Activated naive CD8-positive, alpha-beta T cell treated with anti-CD3 and anti-CD28 coated beads, Interleukin-2, amount 10 ng/mL, durations not matched to agents 7 days and 5 days (primary cell): ENCODE measurements at places on chromosomes 5 and 9. TPM values are rescaled to one million over a fixed set of nuclear protein-coding genes. Genes with fewer than 3 reads are reported as not detected.

The ZNF346 gene
- 21.7 TPM for total RNA-seq

- no peak for DNase-seq
These were observed 170.2 kb upstream of the HMHB1 start for GRCh38 chr5:143641549-143642355.

The FOXD4L3 gene
- total RNA-seq, result not detected

GRCh38 chr5:19853616-19854240 lies 134.3 kb downstream of the CDH18 start:
- no peak for DNase-seq

DNA sequence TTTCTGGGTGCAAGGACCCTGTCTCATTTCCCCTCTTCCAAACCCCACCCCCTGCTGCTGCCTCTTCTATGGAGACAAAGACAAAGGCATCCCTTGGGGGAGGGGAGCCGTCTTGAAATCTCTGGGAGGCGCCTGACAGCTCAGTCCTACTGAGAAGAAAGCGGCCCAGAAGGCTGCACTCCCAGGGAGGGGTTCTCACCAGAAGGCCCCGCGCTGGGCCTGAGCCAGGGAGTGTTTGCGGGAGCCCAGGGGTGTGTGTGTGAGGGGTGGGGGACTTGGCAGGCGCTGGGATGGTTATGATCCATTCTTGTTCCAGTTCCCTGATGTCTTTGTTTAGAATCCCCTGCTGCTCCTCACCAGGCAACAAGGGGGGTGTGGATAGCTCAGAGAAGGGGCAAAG lies 45.7 kb upstream of the ALDH1B1 start:
- DNase-seq, result no peak

The CERCAM gene
- total RNA-seq, result 3.5 TPM

The SLC9A3 gene
- 2.3 TPM for total RNA-seq

DNA sequence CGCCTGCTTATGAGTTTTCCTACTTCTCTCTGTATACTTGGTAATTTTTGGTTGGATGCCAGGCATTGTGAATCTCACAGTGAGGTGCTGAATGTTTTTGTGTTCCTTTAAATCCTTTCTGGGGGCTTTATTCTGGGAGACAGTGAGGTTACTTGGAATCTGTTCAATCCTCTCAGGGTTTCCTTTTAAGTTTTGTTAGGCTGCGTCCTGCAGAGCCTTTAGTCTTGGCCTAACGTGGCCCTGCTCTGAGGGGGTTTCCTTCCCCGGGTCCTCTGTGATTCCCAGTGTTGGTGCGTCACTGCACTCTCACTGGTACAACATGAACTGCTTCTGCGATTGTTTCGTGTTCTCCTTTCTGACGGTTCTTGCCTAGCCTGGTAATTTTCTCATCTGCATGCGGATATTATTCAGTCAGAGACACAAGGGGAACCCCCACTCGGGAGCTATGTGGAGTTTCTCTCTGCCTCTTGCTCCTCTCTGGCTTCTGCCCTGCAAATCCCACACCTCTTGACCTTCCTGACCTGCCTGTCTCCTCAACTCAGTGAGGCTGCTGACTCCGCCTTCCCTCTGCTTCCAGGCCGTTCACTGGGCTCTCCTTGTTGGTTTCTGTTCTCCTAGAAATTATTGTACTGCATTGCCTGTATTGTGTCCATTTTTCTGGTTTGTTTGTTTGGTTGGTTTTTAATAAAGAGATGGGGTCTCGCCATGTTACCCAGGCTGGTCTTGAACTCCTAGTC lies 128.1 kb downstream of the DAB2IP start:
- DNase-seq, result no peak

- DNase-seq, result no peak
These were observed 134.8 kb upstream of the PPP1R2B start for GRCh38 chr5:156715287-156715686.

GRCh38 chr5:149836451-149837139 lies 106.5 kb downstream of the PPARGC1B start:
- no peak for DNase-seq

DNA sequence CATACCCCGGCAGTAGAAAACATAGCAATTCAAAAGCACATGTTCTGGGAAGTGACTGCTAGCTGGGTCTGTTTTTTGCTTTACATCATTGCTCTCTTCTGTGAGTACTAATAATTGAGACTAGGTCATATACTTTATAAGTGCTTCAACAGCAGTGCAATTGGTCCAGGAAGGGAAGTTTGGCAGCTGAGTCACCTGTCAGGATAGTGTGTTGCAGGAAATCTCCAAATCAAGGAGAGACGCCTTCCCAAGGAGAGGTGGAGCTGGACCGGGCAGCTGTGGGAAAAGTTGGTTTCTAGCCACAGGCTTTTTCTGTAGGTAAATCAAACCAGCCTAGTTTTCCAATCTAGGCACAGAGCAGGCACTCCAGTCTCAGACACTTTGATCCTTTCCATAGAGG lies 330.1 kb downstream of the ENC1 start:
- no peak for DNase-seq

The MYO10 gene
- not detected for total RNA-seq

GRCh38 chr5:15014809-15015208 lies 143.2 kb upstream of the ANKH start:
- no peak for DNase-seq

DNA sequence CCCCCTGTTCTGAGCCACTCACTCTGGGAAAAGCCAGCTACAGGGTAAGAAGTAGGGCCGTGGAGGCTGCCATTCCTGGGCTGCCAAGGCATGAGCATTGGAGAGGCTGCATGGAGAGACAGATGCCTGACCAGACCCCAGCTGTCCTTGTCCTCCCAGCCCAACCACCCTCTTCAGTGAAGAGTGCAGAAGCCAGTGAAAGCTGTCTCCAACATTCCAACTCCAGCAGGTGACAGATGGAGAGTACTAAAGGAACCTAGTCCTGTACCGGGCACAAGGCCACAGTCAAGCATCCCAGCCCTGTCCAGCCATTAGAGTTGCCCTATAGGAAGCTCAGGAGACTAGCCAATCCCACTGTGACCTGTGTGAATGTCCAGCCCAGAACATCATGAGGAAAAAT lies 165.1 kb downstream of the DIRAS2 start:
- no peak for DNase-seq

DNA sequence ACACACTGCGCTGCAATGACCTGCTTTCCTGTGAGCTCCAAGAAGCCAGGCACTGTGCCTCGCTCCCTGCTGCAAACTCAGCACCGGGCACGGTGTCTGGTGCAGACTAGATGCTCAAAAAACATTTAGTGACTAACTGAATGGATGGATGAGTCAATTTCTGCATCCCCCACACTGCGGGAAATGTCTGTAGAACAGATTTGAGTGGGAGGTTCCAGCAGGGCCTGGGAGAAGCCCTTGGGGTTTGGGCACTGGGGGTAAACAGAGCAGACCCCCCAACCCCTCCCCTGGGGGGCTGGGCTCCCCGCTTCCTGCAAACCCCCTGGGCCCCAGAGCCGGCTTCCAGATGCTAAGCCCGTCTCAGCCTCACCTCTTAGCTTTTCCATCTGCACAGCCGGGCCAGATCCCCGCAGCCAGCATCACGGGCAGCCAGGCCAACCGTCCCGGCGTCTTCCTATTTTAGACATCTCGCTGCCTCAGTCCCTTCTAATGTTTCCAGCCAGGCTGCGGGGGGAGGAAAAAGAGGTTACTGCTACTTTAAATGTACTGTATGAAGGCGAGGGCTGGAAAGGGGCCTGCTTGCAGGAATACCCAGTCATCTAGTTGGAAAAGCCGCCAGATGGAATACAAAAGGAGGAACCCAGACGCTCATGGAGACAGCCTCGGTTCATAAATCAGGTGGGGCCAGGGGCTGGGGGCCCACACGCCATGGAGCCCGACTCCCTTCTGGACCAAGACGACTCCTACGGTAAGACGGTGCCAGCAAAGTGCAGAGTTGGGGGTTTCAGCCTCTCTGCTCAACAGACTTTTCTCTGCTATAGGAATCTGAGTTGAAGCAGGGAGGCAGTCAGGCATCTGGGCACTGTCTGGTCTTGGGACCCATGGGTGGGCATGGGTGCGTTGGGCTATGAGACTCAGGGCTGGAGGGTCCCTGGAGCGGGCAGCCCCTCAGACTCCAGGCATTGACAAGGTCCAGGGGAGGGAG lies 67.1 kb upstream of the GGTA1 start:
- DNase-seq, result no peak
